ENCODE measurements at places on chromosomes 7 and 10. TPM values are rescaled to one million over a fixed set of nuclear protein-coding genes. Genes with fewer than 3 reads are reported as not detected.

HIBADH gene
- 44.9 TPM for polyA plus RNA-seq

NAT16 gene
- 0.10 TPM for polyA plus RNA-seq

NRP1 gene
- polyA plus RNA-seq: 21.7 TPM

KAZALD1 gene
- polyA plus RNA-seq: 39.2 TPM

KCNH2 gene
- polyA plus RNA-seq: 5.7 TPM

MICALL2 gene
- 442 TPM for polyA plus RNA-seq

TMEM225B gene
- polyA plus RNA-seq: 0.93 TPM

FAM25A gene
- not detected for polyA plus RNA-seq

STAMBPL1 gene
- 8.6 TPM for polyA plus RNA-seq

WNT8B gene
- polyA plus RNA-seq: 0.10 TPM

Measured in small intestine (tissue), 16 donors.